CD4-positive, alpha-beta T cell (primary cell): ENCODE measurements at places on chromosomes 12 and 14. TPM values are rescaled to one million over a fixed set of nuclear protein-coding genes. Genes with fewer than 3 reads are reported as not detected.

Gene EIF2S3B
- 1.1 TPM for total RNA-seq

DNA sequence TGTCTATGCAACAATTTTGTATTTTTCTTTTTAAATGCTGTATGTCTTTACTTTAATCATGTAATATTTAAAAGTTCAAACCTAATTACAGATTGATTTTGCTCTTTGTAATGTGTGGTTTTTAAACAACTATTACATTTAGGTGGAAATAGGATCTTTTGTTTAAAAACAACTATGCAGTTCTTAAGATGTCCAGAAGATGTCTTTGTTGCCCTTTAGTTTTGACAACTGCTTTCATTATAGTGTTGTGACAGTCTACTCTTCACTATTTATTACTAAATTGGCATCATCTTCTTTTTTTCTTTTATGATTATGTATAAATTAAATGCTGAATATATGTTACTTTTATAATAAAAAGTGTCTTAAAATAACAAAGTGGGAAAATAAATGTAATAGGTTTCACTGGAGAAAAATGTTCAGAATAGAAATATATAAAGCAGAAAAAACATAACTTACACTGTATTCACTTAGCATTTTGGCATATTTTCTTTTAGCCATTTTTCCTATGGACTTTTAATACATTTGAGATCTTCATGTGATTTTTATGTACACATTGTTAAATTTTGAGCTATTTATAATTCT, 27.1 kb upstream of the PCNX4 start:
- no peak overlapping the region for H3K4me3 ChIP-seq
- H3K36me3 ChIP-seq, result no peaks in the 10 kb centered on the region
- H3K4me1 ChIP-seq, result no peaks in the 10 kb centered on the region
- H3K27ac ChIP-seq, result no peak overlapping the region
- DNase-seq, result peak; percentile 60

DNA sequence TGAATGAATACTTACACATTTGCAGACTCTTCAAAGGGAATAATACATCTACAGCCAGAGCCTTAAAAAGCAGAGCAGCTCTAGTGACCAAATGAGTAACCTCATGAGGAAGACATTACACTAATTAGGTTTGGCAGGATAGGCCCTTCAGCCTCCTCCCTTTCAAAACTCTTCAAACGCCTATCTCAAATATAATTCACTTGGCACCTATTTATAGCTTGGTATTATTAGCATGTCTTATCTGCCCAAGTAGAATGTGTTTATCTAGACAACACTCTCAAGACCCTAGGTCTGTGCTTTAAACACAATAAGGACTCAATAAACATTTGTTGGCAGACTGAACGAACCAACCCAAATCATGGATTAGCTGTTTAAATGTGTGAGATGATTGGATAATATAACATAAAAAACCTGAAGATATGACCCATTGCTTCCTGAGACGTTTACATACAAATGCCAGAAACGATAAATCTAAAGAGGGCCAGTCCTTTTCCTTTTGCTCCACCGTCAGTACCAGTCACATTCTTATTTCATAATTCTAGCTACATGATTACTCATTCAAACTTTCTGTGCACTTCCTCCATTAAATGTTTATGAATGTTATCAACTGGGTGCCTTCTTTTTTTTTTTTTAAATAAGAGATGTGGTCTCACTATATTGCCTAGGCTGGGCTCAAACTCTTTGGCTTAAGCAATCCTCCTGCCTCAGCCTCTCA, 123.3 kb downstream of the CEP83 start:
- DNase-seq, result no peak
- no peaks in the 10 kb centered on the region for H3K4me1 ChIP-seq
- no peaks in the 10 kb centered on the region for H3K27me3 ChIP-seq
- no peaks in the 10 kb centered on the region for H3K36me3 ChIP-seq
- H3K4me3 ChIP-seq, result no peak overlapping the region

- DNase-seq, result no peak
- H3K27me3 ChIP-seq, result no peaks in the 10 kb centered on the region
- peaks cover 30% of the 10 kb centered on the region for H3K36me3 ChIP-seq
- no peak overlapping the region for H3K4me3 ChIP-seq
Observed at GRCh38 chr14:91267965-91268437, 23.5 kb upstream of the GPR68 start.

GRCh38 chr12:31106101-31106803, 32.6 kb downstream of the DDX11 start:
- H3K4me3 ChIP-seq, result no peak overlapping the region
- peaks cover 3% of the 10 kb centered on the region for H3K36me3 ChIP-seq
- DNase-seq, result no peak
- H3K27me3 ChIP-seq, result no peaks in the 10 kb centered on the region
- H3K27ac ChIP-seq, result no peak overlapping the region

DNA sequence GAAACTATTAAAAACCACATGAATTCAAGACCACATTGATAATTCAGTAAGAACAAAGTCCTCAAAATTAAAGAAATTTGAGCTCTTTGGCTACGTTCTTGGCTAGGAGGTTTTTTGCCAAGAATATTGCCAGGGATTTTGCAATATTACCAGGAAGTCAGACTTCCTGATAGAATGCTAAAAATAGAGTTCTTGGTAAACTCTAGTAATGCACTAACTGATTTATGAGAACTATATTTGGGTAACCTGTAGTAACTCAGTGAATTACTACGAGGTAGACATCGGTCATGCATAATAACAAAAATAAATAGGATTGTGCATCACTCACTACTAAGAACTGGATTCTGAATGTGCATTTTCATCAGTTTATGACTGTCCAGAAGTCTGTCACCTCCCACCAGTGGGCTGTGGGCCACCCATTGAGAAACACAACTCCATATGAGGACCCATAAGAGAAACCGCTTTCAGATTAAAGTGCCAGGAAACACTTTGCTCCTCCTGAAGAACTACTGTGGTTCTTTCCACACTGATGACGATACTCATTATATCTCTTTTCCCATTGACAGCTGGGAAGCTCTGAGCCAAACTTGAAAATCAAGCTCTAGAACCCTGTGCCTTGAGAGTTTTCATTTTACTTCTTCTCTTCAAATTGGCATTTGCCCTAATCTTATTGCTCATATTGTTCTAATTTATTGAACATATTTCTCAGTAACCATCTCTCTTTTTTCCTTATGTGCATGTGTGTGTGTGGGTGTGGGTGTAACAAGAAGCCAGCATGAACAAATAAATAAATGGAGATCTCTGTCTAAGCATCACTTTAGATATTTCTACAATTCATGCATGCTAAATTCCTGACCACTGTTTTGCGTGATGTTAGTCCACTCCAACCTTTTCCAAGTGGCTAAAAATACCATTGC, 116.6 kb downstream of the BCL11B start:
- no peaks in the 10 kb centered on the region for H3K27me3 ChIP-seq
- DNase-seq, result no peak
- H3K36me3 ChIP-seq, result no peaks in the 10 kb centered on the region
- no peak overlapping the region for H3K27ac ChIP-seq
- peaks cover 4% of the 10 kb centered on the region for H3K4me1 ChIP-seq
- no peak overlapping the region for H3K4me3 ChIP-seq

DNA sequence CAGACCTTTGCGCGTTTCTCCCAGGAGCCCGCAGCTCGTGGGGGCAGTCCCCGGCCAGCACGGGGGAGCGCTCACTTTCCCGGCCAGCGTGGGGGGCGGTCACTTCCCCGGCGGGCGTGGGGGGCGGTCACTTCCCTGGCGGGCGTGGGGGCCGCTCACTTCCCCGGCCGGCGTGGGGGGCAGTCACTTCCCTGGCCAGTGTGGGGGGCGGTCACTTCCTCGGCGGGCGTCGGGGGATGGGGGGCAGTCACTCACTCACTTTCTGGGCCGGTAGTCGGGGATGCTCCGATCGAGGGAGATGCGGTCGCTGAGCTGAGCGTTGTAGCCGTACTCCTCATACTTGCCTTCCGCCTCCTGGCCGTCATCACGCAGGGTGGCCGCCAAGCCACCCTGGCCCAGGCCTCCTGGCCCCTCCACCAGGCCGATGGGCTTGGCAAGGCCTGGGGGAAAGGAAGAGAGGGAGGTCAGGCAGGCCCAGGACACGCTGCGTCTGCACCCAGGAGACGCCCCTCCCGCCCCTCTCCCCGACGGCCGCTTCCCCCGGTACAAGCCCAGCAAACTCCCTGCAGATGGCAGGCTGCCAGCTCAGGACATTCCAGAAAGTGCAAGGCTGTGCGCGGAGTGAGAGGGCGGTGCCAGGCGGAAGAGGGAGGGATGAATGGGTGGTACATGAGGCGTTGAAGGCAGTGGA, 43.3 kb downstream of the GALNT9 start:
- H3K27ac ChIP-seq, result no peak overlapping the region
- peaks cover 37% of the 10 kb centered on the region for H3K4me1 ChIP-seq
- DNase-seq, result no peak
- no peaks in the 10 kb centered on the region for H3K36me3 ChIP-seq
- H3K4me3 ChIP-seq, result no peak overlapping the region
- H3K27me3 ChIP-seq, result peaks cover 10% of the 10 kb centered on the region

DNA sequence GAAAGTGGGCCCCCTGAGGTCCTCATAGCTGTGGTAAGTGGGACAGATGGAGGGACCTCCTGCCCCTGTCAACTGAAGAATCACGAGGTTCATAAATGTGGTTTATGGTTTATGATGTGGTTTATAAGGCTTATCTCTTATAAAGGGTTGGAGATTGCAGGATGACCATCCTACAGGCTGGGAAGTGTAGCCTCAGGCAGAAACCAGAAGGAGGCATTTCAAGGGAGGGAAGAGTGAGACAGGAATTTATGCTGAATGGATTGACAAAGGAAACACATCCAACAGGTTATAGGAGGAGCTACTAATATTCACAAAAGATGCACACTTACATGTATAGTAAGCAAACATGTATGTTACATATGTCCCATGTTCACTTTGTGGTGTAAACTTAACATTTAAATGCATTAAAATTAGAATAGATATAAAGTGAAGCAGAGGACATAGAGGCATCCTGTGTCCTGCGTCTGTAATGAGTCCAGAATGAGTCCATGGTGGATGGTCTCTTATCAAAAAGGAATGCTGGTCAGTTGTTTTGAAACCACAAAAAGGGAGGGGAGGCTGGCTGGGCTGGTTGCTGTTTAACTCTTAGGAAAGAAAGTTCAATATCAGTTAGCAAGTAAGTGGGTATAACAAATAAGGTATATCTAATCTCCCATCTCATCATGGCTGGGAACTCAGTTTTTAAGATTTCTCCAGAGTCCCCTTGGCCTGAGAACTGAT, 149.0 kb upstream of the RMST start:
- no peaks in the 10 kb centered on the region for H3K4me1 ChIP-seq
- H3K4me3 ChIP-seq, result no peak overlapping the region
- DNase-seq, result no peak
- H3K36me3 ChIP-seq, result no peaks in the 10 kb centered on the region
- no peaks in the 10 kb centered on the region for H3K27me3 ChIP-seq

DNA sequence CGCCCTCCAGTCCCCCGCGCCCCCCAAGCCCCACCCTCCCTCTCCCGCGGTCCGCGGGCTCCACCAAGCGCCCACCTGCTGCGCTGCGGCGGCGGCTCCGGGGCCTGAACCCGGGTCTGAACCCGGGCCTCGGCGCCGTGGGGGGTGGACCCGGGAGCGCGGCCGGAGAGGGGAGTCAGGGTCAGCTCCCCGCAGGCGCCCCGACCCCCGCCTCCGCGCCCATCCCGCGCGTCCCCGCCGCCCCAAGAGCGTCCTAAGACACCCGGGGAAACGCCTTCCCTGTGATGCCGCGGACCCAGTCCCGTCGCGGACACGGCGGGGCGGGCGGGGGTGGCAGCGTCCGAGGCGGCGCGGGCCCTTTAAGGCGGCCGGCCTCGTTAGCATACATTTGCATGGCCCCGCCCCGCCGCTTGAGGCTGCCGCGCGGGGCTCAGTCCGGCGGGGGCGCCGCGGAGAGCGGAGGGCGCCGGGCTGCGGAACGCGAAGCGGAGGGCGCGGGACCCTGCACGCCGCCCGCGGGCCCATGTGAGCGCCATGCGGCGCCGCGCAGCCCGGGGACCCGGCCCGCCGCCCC, at the start of gene MMP17:
Gene MMP17 (plus strand): TSS at position 433 of the 574 bp plus-strand sequence. CDS start 102 bp downstream, at position 535.
- DNase-seq, result no peak
- H3K4me1 ChIP-seq, result peaks cover 28% of the 10 kb centered on the region
- no peaks in the 10 kb centered on the region for H3K36me3 ChIP-seq
- H3K4me3 ChIP-seq, result peak within 1 kb of the TSS; percentile 35
- peaks cover 30% of the 10 kb centered on the region for H3K27me3 ChIP-seq
